ENCODE measurements at places on chromosomes 7 and 10.

DNA sequence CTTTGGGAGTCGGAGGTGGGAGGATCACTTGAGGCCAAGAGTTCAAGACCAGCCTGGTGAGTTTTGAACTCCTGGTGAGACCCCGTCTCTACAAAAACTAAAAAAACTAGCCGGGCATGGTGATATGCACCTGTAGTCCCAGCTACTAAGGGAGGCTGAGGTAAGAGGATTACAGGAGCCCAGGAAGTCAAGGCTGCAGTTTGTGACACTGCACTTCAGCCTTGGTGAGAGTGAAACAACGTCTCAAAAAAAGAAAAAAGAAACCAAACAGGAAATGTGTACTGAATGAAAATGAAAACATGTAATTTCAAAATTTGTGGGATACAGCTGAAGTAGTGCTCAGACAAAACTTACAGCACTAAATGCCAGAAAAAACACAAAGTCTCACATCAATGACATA lies 7.6 kb downstream of the ARHGAP12 start:
- no peak for DNase-seq

DNA sequence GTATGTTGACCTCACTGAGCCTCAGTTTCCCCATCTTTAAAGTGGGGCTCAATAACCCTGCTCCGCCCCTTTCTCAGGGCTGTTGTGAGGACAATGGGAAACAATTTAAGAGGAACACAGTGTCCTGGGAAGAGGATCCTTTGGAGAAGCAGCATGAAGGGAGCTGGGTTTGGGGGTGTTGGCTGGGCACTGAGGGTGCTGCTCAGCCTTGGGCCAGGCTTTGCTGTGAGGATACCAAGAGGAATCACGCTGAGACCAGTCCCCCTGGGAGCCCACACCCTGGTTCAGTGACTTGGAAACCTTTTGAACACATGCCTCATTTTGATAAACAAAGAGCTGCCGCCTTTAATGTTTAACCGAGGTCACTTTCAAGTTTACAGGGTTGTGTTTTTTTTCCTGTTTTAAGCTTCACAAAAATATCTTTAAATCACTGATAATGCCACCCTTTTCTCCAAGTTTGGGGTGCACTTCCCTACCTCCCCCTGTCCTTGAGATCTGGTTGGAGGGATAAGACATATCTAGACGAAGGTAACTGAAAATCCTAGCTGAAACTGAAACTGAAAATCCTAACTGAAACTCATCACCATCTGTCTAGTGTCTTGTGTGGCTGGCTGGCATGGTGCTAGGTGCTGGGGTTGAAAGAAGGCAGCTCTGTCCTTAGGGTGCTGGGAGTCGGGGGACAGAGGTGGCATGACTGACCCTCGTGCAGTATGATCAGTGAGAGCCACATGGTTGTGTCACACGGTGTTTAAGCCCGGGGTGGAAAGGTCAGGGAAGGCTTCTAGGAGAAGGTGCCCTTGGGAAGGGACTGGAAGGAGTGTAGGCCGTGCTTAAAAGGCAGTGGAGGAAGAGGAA lies 27.7 kb downstream of the ZNF775 start:
- no peak for DNase-seq

DNA sequence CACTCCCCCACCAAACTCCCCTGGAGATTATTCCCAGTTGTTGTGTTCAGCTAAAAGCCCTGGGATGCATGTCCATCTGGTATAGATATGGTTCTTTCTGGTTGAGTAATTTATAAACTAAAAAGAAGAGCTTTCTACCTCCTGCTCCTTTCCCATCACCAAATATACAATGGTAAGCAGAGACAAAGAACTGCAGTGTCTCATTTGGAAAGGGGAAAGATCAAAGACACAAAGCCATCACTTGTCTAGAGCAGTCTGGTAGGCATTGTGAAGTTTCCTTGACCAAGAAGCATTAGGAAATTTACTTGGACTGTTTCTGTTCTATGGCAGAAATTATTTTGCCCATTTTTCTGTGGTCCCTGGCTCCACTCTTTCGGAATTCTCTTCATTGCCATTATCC lies 24.9 kb upstream of the PANK1 start:
- DNase-seq, result no peak

DNA sequence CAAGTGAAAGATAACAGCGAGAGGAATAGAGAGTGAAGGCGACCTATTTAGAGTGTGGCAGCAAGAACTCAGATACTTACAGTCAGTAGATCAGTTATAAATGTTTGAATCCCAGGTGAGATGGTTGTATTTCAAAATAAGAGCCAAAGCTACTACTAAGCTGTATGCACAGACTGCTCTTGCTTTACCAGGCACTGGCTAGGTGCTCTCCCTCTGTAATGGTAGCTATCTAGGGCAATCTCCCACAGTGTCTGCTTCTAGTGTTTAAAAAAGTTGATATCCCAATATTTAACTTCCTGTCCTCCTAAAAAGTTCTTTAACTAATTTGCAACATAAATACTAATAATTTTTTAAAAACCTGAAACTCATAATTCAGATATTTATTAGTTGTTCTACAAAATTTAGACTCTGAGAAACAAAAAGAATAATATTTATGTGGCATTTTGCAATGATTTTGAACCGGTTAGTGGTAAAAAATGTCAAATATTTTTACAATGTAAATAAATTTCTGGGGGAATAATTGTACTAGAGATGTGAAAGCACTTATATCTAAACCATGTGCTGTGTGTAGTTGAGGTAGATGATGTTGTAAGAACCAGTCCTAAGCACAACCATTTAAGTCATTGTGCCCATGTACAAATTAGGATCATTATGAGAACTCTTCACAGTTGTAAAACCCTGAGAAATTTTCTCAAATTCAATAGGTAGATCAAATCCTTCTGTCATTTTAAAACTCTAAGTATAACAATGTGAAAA lies 349.3 kb upstream of the SEMA3D start:
- no peak for DNase-seq

Data from renal cortex interstitium (tissue), 15 donors.